LHCN-M2 (cell line): ENCODE measurements at places on chromosomes 6 and 20. TPM values are rescaled to one million over a fixed set of nuclear protein-coding genes. Genes with fewer than 3 reads are reported as not detected.

DNA sequence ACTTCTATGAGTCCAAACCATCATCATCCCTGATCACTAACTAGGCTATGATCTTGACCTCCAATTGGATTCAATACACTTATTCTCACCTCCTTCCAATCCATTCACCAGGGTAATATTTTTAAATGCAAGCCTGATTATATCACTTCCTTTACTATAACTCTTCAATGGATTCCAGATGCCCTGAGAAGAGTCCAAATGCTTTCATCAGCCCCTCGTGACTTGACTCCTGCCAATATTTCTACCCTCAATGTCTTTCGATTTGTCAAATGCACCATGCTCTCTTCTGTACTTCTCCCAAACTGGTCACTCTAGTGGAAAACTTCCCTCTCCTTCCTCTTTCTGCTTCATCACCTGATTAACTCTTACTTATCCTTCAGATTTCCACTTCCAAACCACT, 70.8 kb downstream of the CD164 start:
- no peak for DNase-seq

Gene DYNLT2
- total RNA-seq = 0.77 and 1.9 TPM in 2 replicates

GRCh38 chr20:3471397-3472021, 691 bp downstream of the ATRN start:
- DNase-seq = no peak

DNA sequence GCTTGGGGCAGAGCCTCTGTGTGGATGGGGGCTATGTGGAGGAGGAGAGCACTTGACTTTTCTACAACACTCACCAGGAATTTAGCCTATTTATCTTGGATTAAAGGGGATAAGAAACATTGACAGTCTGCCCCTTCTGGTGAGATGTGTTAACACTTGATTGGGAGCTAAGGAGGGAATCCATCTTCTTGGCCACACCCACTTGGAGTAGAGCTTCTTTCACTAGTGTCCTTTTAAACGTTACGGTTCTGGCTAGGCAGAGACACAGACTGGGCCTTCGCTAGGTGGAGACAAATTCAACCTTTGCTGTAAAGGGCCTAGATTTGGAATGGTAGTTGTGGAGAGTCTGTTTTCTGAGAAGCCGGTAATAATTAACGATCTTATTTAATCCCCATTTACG, 15.5 kb upstream of the TPBG start:
- peak; percentile 12 for DNase-seq

- DNase-seq = no peak
Measured at GRCh38 chr20:6994452-6994851, 227.0 kb downstream of the BMP2 start.

Gene SNPH
- total RNA-seq = 14.0 and 15.8 TPM in 2 replicates

DNA sequence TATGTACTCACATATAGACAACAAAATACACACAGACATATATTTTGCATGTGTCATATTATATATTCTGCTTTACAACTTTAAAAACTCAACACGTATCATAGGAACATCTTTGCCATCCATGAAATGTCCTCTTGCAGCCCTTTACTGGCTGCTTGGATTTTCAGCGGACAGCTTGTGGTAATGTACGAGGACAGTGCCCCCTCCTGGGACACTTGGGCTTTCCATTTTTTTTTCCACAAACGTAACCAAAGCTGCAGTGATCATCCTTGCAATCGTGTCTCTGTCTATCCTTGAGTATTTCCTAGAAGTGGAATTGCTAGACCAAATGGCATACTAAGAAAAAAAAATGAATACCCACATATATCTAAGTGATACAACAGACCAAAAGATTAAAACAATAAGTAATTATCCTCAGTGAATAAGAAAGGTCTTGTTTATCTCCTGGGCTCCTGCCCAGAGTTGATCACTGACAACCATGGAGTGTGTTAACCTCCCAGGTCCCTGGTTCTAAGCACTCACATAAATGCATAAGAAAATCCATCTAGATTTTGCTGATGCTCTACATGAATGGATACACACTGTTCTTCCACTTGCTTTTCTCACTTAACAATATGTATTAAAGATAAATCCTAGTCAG, 18.1 kb downstream of the BPI start:
- DNase-seq = peak; percentile 55

- DNase-seq = peak; percentile 26
Measured at GRCh38 chr6:127367023-127367375, 23.6 kb upstream of the ECHDC1 start.

DNA sequence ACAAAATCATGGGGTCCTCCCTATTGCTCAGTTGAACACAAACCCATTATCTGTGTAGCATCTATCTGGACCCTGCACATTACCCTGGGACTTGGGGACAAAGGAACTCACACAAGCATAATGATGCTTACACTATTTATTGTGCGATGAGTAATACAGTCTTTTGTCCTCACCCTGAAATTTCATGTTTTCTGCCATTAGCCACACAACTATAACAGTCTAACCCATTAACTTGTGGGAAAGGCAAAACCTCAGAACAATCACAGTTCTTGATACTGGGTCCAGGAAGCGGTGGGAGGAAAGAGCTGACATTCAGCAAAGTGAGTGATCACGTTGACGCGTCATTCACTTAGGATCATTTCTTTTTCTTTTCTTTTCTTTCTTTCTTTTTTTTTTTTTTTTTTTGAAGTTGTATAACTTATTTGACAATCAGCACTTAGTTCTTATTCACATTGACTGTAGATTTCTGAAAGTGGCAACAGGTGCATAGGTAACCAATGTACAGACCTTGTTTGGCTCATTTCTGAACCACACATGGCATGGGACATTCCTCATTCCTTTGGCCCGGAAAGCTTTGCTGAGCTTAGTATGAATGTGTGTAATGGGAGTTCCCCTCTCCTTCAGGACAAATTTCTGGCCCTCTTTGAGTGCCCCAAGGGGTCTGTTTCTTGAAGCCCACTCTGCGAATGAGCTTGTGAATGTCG, 94.8 kb upstream of the CNKSR3 start:
- DNase-seq = no peak

DNA sequence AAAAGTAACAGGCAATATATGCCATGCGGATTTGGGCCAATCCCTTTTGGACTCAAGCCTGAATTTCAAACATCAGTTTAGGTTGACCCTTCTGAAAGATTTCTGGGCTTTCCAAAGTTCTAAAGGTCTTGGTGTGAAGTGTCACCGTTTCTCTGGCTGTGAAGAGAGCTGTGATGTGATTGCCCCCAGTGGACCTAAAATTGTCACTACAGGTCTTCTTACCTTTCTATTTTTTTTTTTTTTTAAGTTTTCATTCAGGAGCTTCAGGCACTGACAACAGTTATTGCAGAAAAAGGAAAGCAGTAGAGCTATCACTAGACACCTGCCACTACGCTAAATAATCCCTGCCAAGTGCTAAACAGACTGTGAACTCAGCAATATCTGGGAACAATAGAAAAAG, 75.7 kb upstream of the OPRM1 start:
- DNase-seq = no peak

GRCh38 chr20:20785226-20785625, 72.8 kb upstream of the RALGAPA2 start:
- no peak for DNase-seq

Gene GABRR1
- total RNA-seq = not detected in 2 replicates

- DNase-seq = no peak
Measured at GRCh38 chr6:150070236-150070818, 1.4 kb upstream of the ULBP3 start.

Gene PTCHD4
- 21.0 and 23.6 TPM in 2 replicates for total RNA-seq

Gene TMC2
- not detected in 2 replicates for total RNA-seq

DNA sequence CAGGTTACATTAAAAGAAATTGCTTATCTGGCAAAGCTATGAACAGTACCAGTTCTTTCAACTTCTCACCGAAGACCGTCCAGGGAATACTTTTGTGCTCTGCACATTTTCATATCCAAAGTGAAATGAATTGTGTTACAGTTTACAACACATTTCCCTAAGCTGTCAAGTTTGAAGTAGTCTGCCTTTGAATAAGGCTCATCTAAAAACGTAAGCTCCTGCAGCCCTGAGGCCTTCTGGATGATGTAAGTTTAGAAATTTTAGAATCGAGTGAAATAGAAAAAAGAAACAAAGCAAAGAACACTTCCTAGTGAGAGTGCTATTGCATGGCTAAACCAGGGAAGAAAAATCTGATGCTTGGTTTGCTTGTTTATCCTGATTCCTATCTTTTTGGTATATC, 653.8 kb downstream of the MMUT start:
- no peak for DNase-seq

GRCh38 chr6:137910843-137911456, 43.9 kb downstream of the TNFAIP3 start:
- DNase-seq = no peak

DNA sequence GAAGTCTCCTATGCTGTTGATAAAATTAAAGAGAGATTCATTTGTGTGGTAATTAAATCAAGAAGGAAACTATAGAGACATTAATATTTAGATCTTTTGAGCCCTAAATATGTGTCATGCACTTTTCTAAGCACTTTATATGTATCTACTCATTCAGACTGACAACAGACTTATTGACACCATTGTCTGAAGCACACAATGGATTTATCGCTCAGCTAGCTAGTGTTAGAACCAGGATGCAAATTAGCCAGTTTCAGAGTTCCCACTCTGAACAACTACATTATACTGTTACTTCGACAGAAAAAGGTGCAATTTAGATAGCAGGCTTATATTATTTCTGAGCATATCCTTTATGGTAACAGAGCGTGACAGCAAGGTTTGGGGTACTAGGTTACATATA, 27.7 kb upstream of the KIAA0408 start:
- no peak for DNase-seq

GRCh38 chr6:5469101-5469846, 208.0 kb downstream of the FARS2 start:
- DNase-seq = no peak

GRCh38 chr6:30570263-30570662, 979 bp upstream of the ABCF1 start:
- DNase-seq = no peak

Gene SIRPD
- not detected in 2 replicates for total RNA-seq

DNA sequence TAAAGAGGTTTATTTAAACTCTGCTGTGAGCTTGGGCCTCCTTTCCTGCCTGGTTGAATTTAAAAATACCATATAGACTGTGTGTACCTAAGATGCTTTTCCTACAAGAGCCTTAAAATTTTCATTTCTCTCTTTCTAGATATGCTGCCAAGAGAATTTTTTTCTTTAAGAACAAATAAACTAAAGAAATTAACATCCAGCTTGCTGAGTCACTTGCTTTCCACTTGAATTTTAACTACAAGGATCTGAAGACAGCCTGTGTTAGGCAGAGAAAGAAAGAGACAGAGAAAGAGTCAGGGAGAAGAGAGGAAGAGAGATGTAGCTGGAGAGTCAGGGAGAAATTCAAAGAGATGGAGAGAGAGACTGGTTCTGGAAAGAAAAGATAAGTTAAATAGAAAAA, 18.3 kb upstream of the SNAP25 start:
- no peak for DNase-seq

DNA sequence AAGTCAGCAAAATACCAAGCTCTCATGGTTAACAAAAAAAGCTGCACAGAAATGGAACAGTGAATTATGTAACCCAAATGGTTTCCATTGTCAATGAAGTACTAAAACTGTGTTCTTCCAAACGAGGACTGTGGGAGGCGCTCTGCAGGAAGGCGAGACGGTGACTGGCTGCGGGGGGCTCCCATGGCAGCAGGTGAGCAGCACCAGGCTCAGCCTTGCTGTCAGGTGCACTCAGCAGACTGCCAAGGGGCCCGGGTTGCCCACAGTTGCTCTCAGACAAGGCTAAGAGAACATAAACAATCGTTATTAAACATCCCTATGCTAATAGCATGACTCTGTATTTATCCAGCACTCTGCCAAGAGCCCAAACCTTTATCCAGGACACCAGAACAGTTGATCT, 630.3 kb upstream of the ARID1B start:
- no peak for DNase-seq

GRCh38 chr20:50399555-50399916, 110.6 kb upstream of the PTPN1 start:
- no peak for DNase-seq
